ENCODE measurements at places on chromosomes 3 and 15.

DNA sequence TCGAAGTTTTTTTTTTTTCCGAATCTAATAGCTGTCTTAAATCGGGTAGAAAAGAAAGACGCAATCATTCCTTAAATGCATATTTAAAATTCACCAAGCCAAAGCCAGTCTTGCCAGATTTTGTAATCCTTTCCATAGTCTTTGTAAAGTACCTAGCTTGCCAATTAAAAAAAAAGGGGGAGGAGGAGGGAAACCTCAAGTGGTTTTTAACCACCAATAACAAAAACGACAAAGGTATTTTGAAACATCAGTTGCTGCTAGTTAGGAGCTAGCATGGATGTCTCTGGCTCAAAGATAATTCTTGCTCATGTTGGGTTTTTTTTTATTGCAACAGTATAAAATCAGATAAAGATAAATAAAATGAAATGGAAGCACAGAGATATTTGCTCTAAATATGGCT, 187.9 kb downstream of the MECOM start:
- H3K27me3 ChIP-seq, result no peaks in the 10 kb centered on the region
- no peak overlapping the region for H3K4me3 ChIP-seq
- H3K36me3 ChIP-seq, result no peaks in the 10 kb centered on the region
- H3K27ac ChIP-seq, result no peak overlapping the region

DNA sequence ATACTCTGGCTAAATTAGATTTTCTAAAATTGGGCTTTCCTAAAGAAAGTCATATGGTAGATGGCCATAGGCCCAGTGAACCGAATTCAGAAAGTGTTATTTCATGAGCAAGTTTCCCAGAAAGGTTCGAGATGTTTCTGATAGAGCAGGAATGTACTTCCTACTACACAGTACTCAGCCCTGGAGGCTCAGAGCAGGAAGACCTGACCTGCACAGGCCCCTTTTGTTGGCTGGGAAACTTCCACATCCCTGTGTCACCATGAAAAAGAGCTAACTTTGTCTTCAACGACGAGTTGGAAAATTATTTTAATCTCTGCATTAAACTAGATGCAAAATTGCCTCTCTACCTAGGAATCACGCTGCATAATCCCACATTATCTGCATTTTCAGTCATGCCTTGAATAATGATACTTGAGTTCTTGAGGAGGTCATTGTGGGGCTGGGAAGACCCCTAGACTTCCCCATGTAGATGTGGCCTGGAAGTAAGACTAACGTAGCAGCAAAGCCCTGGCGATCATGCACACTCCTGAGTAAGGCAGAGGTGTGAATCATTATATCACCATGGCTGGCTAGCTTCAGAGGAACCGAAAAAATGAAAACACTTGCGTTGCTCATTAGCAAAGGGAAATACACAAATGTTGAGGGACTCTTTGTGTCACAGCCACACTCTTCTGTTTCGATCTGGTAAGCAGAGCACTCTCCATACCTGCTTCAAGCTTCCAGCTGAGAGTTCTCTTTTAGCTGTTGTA, 47.1 kb downstream of the CMTM7 start:
- H3K36me3 ChIP-seq, result peaks cover 14% of the 10 kb centered on the region
- H3K4me3 ChIP-seq, result peak overlapping the region; percentile 21
- peak overlapping the region; percentile 87 for H3K27ac ChIP-seq
- peaks cover 74% of the 10 kb centered on the region for H3K4me1 ChIP-seq

DNA sequence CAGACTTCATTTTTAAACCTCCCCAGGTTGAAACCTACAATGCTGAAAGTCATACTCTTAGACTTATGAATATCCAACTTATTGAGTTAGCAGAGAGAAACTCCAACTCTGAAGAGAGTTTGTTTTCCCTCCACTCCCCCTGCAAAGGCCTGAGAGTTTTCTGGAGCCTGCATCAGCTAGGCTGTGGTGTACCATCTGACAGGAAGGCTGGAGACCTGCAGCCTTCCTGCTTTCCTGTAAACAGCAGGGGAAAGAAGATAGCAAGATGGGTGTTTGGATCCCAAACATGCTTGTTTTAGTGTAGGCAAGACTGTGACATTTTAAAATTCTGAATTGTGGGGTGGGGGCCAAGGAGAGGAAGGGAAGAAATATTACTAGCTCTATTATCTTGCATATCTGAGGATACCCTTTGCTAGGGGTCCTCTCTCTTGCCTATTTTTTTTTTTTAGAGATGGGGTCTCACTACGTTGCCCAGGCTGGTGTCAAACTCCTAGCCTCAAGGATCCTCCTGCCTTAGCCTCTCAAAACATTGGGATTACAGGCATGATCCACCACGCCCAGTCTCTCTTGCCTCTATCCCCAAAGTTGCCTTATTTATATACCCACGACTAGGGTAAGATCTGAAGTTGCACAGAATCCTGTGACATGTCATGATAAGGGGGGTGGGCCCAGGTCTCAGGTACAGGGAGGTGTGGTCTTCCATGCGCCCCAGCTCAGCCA, 51.0 kb upstream of the USP3 start:
- no peak overlapping the region for H3K27ac ChIP-seq
- peaks cover 5% of the 10 kb centered on the region for H3K4me1 ChIP-seq
- no peaks in the 10 kb centered on the region for H3K36me3 ChIP-seq
- no peak overlapping the region for H3K4me3 ChIP-seq
- no peak for DNase-seq
- H3K27me3 ChIP-seq, result no peaks in the 10 kb centered on the region

GRCh38 chr3:127589600-127590281, 792 bp downstream of the TPRA1 start:
- peaks cover 29% of the 10 kb centered on the region for H3K4me1 ChIP-seq
- peak; percentile 24 for DNase-seq
- H3K27me3 ChIP-seq, result no peaks in the 10 kb centered on the region
- no peaks in the 10 kb centered on the region for H3K36me3 ChIP-seq

DNA sequence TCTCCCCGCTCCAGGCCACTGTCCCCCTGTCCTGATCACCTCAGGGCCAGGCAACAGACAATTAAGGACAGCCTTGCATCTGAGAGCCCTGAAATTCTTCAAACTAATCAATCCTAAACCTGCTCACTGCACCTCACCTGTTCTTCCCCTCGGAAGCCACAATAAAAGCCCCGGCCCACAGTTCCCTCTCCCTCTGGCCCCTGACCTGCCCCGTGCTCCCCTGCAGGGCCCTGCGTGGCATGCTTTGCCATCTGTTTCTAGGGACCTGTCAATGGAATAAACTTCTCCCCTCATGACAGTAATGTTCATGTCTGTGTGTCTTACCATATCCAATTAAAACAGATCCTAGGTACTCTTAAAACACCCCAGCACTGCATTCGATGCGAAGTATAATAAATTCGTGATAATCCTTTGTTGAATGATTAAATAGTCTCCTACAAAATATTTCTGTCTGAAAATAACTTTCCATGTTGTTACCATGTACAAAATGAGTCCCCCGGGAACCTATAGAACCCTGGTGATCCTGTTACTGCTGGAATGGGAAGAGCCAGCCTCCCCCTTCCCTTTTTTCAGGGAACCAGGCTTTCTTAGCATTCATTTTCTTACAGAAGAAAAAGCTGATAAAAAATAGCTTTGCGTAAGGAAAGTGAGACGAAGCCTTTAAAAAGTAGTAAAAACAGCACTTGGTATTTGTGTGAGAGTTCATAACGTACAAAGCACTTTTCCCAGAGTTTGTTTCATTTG, 59.0 kb downstream of the ABTB1 start:
- DNase-seq, result no peak
- H3K27ac ChIP-seq, result no peak overlapping the region
- H3K4me1 ChIP-seq, result no peaks in the 10 kb centered on the region
- peaks cover 14% of the 10 kb centered on the region for H3K27me3 ChIP-seq
- H3K4me3 ChIP-seq, result no peak overlapping the region

DNA sequence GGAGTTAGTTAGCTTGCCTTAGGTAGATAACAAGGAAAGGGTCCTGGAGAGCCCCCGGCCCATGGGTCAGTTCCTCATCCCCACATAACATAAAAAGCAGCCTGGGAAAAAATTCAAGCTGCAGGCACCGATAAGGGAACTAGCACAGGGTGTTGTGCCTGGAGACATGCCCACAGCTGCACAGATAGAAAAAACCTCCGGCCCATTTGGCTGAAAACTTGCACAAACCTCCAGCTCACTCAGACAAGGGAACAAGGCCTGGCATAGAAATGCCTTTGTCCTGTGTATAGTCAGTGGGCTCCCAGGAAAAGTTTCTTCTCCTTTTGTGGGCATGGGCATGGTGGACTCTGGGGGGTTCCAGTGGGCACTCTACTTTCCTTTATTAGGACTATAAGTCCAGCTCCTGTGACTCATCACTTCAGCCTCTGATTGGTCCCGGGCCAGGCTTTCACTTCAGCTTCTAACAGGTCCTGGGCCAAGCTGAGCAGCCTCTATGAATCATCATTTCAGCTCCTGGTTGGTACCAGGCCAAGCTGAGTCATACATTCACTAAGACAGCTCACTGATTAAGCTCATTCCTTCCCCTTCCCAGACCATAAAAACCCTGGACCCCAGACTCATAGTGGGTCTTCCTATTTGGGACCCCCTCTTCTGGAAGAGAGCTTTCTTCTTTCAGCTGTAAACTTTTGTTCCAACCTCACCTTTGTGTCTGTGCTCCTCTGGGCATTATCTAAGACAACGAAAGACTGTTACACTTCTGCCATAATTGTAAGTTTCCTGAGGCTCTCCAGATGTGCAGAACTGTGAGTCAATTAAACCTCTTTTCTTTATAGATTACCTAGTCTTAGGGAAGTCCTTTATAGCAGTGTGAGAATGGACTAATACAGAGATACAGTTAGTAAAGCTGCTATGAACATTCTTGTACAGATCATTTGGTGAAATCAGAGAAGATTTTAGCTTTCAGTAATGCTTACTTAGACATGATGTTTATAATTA, 348.0 kb upstream of the DPPA4 start:
- no peak for DNase-seq
- H3K27me3 ChIP-seq, result no peaks in the 10 kb centered on the region
- H3K36me3 ChIP-seq, result no peaks in the 10 kb centered on the region
- no peak overlapping the region for H3K4me3 ChIP-seq
- H3K27ac ChIP-seq, result no peak overlapping the region

GRCh38 chr3:72278349-72279067, 493.6 kb upstream of the PROK2 start:
- H3K27ac ChIP-seq, result no peak overlapping the region
- no peak for DNase-seq
- no peaks in the 10 kb centered on the region for H3K36me3 ChIP-seq
- no peak overlapping the region for H3K4me3 ChIP-seq
- H3K4me1 ChIP-seq, result peaks cover 11% of the 10 kb centered on the region

GRCh38 chr3:14502472-14502871, 37.7 kb downstream of the GRIP2 start:
- DNase-seq, result no peak
- no peak overlapping the region for H3K4me3 ChIP-seq
- no peak overlapping the region for H3K27ac ChIP-seq

DNA sequence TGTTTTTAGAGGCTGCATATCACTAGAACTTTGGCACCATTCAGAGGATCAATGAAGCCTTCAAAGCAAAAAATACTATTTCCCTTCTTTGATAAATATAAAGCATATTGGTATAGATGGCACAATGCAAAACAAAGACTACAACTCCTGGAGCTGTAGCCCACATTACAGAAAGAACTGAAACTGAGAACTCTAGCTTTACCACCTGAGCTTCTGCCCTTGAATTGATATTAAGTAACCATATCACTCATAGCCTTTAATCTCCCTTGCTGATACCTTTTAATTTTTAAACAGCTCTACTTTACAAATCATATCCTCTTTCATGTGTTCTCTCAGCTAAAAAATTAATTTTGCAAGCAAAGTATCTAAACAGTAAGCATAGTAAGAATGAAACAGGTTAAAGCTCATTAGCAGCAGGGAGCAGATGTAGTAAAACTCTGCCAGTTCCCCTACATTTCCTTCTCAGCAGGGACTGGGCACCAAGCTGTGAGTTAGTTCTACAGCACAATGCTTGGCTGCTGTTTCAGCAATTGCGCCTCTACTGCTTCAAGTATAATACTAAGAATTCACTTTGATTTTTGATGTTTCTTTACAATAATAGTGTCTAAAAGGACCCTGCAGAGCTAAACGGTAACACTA, 97.9 kb upstream of the NANOGP8 start:
- no peak overlapping the region for H3K4me3 ChIP-seq
- no peaks in the 10 kb centered on the region for H3K27me3 ChIP-seq
- no peak for DNase-seq
- no peaks in the 10 kb centered on the region for H3K4me1 ChIP-seq
- no peak overlapping the region for H3K27ac ChIP-seq
- H3K36me3 ChIP-seq, result no peaks in the 10 kb centered on the region

DNA sequence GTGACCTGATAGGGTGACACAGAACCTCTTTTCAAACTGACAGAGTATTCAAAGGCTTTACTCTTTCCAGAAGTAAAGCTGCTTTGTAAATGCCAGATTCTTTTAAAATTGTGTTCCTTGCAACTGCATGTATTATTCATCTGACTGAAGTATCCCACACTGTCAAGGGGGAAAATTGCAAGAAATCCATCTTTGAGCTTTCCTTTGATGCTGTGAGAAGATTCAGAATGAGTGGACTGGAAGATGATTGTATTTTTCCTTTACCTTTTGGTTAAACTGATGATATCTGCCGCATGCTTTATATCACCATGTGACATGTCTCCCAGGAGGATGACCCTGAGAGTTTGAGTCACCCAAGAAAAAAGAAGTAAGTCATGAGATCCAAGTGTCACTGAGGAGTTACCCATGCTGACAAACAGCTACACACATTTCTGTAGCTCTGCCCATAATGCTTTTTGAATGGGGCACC, 250.8 kb upstream of the CBLB start:
- H3K27me3 ChIP-seq, result no peaks in the 10 kb centered on the region
- no peaks in the 10 kb centered on the region for H3K36me3 ChIP-seq
- no peak overlapping the region for H3K4me3 ChIP-seq
- peak overlapping the region; percentile 50 for H3K27ac ChIP-seq
- H3K4me1 ChIP-seq, result peaks cover 21% of the 10 kb centered on the region

DNA sequence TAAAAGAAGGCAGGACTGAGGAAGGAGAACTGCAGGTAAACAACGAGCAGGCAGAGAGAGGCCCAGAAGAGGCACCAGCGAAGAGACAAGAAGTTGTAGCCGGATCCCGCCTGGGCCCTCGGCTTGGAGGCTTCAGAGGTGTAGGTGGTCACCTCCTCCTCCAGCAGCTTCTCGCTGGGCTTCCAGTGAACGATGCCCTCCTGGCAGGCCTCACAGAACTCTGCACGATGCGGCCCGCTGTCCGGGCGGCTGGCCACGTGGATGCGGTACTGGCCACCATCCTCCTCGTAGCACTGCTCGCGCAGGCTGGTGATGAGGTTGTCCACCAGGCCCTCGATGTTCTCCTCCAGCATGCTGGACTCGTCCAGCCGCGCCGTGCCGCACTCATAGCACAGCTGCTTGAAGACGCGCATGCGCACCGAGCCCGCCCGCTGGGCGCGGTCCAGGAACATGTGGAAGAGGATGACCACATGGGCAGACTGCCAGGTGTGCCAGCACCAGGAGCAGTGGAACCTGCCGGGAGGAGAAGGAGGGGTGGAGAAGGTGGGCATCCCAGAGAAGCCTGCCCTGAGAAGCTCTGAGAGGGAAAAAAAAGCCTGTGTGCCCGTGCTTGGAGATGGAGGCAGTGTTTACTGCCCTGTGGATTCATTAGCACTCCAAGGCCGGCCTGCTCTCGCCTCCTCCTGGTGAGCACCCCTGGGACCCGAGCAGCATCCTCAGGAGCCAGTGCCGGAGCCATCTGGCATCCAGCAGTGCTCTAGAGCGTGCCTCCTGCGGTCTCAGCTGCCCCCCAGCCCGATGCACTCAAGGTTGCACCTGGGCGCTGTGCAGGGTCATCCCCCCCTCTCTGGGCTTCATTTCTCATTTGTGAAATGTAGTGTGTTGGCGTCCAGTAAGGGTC, 3.6 kb downstream of the RTP2 start:
- no peaks in the 10 kb centered on the region for H3K36me3 ChIP-seq
- no peak overlapping the region for H3K27ac ChIP-seq
- peaks cover 15% of the 10 kb centered on the region for H3K27me3 ChIP-seq
- no peaks in the 10 kb centered on the region for H3K4me1 ChIP-seq
- no peak overlapping the region for H3K4me3 ChIP-seq

- H3K4me3 ChIP-seq, result no peak overlapping the region
- no peaks in the 10 kb centered on the region for H3K4me1 ChIP-seq
- H3K36me3 ChIP-seq, result peaks cover 4% of the 10 kb centered on the region
- DNase-seq, result no peak
These were observed 48.5 kb downstream of the PLXNA1 start for GRCh38 chr3:127031413-127031810.

All from activated CD4-positive, alpha-beta memory T cell treated with anti-CD3 and anti-CD28 coated beads for 36 hours (primary cell).